ENCODE measurements at places on chromosomes 5 and 9.

GRCh38 chr5:35773967-35774366, 82.7 kb upstream of the IL7R start:
- no peak for DNase-seq

DNA sequence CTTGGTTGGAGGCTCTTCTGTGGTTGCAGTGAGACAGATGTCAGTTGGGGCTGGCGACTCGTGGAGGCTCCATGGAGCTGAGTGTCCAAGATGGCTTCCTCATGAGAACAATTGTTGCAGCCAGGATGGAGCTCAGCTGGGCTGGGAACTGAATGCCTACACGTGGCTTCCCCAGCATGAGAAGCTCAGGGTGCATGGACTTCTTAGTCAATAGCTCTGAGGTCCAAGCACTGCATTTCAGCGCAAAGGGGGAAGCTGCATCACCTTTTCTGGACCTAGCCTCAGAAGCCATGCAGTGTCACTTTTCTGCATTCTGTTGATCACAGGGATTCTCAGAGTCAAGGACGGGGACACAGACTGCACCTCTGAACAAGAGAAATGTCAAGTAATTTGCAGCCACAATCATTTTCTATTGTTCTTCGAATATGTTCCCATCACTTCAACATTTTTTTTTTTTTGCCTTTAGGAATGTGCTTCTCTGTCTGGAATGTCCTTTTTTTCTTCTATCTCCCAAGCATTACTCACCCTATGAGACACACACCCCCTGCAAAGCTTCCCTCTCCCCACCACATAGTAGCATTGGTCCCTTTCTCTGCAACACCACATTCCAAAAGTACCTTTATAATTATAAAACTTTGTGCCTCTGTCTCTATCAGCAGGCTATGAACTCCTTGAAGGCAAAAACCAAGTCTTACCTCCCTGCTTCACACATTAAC, 57.5 kb upstream of the STK32A start:
- DNase-seq = no peak

DNA sequence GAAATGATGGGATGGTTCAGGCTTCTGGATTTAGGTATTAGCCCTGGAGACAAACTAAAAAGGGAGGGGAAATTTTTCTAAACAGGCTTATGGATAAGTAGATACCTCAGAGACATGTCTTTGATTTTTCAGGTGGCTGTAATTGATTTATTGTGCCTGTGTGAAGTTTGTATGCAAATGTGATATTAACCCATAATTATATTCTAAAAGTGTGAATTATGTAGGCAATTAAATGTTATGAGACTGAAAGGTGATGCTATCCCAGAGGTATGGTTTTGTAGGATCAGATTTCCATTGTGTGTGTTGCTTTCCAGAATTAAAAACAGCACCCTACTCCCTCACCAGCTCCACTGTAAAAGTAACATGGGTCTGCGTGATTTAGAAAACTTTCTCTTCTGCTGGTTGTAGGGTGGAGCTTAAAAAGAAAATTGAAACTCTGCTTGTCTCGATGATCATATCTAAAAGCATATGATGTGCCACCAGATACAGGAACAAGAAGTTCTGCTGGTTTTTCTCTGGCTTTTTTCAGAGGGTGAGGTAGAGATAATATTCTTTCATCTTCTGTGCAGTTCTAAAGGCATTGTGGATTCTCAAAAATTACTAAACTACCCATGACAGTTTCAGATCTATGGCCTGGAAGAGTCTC, 71.8 kb upstream of the TAF11L2 start:
- peak; percentile 25 for DNase-seq

DNA sequence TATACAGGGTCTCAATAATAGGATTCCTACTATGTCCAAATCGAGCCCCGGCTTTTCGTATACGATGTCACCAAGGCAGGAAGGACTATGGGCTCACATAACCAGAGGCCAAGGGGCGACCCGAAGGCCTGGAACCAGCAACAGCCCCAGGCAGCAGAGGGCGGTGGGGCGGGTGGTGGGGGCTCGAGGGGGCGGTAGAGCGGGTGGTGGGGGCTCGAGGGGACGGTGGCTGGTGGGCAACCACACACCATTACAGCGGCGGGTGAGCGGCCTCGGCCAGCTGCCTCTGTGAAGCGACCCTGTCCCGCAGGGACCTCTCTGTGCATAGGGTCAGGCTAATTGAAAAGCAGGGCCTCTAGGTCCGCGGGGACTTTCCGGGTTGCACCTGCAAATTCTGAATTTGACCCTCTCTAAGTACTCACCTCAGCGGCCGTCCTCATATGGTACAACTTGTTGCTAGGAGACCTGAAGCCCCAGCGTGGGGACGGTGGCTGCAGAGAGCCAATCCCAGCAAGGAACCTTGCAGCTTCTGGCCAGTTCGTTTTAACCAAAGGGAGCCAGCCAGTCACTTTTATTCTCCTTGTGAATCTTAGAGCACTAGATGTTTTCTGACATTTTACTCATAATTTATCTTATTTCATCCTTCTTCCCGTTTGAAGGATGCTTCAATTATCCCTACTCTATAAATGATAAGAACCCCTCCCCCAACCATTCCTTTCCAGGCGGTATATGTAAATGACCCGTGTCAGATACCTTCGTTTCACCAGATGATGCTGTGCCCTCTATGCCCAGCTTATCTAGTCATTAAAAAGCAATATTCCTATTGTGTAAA, at the start of gene NME5:
TSS of gene NME5 (minus strand) at position 480 of the 832 bp plus-strand sequence. CDS start 648 bp downstream, outside the sequence.
- peak; percentile 56 for DNase-seq

DNA sequence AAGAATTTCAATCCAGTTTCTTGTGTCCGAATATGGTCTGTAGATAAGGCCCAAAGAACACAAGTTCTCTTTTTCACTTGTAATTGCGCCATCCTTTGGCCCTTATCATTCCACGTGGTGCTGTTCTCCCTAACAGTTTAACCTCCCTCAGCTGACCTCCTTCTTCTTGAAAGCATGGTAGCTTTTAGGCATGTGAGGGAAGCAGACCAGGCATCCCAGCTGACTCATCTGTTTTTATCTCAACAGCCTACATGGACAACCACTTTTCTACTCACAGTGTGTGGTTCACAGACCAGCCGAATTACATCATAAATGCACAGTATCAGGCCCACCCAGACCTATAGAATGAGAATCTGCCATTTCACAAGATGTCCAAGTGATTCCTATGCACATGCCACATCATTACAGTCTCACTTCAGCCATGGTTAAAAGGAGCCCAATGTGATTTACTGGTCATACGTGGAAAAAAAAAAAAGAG, 26.9 kb upstream of the PLIN2 start:
- no peak for DNase-seq

All from GM12891 (cell line).